GM13976 (cell line): ENCODE measurements at places on chromosomes 7 and 10.

- no peak for DNase-seq
Observed at GRCh38 chr10:32160864-32161263, 104.6 kb upstream of the KIF5B start.

GRCh38 chr10:102509387-102509786 lies 5.6 kb downstream of the SUFU start:
- DNase-seq = no peak

GRCh38 chr7:75721426-75721825 lies 17.3 kb downstream of the HIP1 start:
- no peak for DNase-seq

GRCh38 chr7:66202441-66202840 lies 2.7 kb upstream of the TPST1 start:
- DNase-seq = no peak

DNA sequence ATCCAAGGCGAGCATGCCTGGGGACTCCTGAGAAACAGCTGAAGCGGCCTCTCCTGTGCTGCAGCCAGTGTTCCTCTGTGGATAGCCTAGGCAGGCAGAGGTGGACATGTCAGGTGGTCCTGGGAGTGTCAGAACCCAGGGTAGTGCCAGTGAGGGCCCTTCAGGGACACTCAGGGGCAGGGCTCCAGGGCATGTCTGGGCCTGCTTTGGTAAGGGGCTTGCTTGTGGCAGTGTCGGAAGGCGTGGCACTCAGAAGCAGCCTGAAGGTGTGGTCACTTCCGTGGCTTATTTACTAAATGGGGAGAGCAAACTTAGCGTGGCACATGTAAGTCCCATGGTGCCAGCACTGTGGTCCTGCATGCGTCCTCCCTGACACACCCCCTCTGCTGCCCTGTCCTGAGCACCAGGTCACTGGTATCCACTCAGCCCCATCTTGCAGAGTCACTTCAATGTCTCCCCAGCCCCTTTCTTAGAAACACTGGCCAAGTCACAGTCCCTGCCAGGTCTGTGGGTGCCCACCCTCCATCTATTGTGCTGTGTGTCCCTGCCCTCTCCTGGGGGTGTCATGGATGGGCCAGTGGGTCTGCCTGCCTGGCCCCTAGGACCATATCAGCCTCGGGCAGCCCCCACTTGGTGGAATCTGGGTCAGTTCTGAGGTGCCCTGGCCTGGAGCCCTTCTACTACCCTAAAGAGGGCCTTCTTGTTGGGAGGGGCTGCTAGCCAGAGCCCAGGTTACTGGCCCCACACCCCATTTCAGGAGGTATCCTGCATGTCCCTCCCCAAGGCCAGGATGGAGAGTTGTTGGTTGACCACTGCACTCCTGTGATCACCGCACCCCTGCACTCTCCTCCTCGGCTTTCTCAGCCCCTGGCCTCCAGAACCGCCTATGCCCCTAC lies 6.4 kb downstream of the ZMIZ2 start:
- peak; percentile 27 for DNase-seq

- no peak for DNase-seq
Observed at GRCh38 chr7:47887016-47887640, 61.1 kb downstream of the PKD1L1 start.
